Ammon's horn (tissue), 1 donor: ENCODE measurements at places on chromosomes 3 and 15.

GRCh38 chr3:124769462-124769861, 39.2 kb downstream of the UMPS start:
- no peak for DNase-seq

DNA sequence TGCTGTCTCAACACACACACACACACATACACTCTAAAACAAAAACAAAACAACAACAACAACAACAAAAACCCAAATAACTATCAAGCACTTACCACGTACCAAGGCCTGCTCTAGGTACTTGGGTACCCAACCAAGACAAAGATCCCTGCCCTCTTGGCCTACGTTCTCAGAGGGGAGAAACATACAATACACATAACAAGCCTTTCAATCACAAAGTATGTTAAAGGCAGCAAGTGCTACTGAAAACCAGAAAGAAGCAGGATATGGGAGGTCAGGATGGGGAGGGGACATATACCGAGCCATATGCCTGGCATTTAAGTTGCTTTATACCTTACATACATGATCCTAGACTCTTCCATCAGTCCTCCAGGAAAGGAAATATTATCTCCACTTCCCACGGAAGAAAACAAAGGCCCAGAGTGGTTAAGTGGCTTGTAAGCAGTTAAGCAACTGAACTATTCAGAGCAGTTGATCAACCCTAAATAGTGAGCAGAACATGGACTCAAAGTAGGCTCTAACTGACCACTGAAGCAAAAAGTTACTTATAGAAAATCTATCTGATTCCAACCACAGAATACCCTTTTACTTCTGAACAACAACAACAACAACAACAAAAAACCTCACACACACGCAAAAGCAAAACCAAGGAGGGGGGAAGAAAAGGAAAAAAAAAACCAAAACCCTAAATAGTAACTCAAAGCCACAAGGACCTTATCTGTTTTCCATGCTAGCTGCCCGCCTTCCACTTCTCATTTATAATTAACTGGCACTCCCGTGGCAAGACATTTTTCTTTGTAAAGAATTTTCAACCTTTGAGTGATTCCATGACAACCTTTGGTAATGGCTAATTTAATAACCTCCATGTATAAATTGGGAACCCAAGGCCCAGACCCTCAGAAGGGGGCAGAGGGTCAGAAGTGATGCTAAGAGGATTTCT, 21.0 kb downstream of the PRICKLE2 start:
- no peak for DNase-seq

GRCh38 chr3:30608598-30608947, 2.2 kb downstream of the TGFBR2 start:
- no peak for DNase-seq

GRCh38 chr15:96366526-96366877, 36.0 kb downstream of the NR2F2 start:
- DNase-seq = no peak

DNA sequence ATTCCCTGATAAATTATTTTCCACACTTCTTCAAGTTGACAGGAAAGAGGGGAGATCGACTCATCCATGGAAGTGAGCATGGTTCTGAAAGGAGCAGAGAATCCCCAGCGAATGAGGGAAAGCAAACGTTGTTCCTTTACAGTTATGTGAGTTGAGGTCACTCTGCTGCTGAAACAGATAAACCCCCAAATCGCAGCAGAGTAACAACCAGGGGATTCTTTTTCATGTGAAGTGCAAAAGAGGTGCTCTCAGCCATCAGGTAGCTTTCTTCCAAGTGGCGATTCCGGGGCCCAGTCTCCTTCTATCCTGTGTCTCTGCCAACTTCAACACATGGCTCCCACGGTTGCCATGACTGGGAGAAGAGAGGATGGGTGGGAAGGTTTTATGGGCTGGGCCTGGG, 28.2 kb downstream of the MEX3B start:
- no peak for DNase-seq
